ENCODE measurements at places on chromosomes 3 and 15. TPM values are rescaled to one million over a fixed set of nuclear protein-coding genes. Genes with fewer than 3 reads are reported as not detected.

Gene DPPA2
- not detected for total RNA-seq

DNA sequence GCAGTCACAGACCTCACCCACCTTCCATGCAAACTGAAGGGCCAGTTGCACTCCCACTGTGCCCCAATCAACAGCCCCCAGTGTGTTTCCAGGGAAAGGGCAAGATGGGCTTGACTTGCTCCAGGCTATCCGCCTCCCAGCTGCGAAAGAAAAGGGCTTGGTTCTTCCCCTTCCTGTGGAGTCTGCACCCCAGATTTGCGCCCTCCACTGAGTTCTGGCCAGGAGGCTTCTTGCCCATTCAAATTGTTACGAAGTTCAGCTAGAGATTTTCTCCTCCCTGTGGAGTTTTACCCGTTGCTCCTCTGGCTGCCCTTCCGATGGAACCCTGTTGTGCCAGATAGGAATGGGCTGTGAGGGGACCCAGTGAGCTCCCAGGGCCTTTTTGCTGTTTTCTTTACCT, 1096.9 kb upstream of the ALCAM start:
- DNase-seq: no peak

DNA sequence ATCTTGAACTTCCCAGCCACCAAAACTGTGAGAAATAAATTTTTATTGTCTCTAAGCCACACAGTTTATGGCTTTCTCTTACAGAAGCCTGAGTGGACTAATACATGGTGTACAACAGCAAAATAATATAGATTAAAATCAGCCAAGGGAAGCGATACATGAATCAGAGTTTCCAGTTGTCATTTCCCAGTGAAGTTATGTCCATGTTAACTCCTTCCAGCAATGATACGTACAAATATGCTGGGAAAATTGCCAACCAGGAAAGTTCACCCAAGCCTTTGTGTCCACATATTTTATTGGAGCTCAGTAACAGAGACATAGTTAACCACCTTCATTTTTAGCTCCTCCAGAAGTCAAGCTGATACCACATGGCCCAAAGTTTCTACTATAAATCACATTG, 280.9 kb upstream of the KCNMB2 start:
- DNase-seq: no peak

Gene OR5K2
- total RNA-seq: not detected

Gene ABHD6
- total RNA-seq: 4.9 TPM

DNA sequence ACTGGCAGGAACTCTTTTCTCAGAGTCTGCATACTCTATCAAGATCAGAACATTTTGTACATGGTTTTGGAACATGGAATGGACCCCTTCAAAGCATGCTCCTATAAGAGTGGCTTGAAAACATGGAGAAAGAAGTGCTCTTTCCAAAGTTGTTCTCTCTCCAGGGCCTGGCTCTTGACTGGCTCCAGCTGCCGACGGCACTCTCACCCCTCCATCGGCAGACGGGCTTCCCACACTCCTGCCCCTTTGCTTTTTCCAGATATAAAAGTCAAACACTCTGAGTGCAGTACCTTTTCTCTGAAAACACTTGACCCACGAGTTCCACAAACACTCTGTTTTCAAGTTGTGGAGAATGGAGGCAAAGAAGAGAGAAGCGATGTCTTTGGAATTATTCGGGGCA, 72.5 kb upstream of the ONECUT1 start:
- no peak for DNase-seq

DNA sequence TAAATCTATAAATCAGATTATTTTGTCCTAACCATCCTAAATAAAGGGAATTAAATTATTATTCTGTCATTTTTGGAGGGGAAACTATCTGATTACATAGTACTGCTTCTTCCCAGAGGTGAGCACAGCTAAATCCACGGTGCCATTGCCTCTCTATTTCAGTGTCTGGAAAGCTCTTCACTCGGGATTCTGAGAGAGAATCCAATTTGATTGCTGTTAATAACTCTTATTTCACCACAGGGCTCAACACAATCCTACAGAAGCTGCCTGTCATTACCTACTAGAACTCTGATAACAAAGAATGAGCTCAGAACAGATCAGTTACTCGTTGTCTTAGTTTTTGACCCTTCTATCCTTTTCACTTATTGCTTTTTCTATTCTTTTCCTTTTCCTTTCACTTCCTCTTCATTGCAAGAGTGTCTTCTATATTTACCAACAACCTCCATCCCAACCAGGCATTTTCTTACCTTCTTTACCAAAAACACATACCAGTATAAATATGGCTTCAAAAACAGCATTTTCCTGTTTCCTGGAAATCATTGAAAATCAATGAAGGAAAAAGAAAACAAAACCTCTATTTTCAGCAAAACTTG, 30.4 kb downstream of the OXNAD1 start:
- DNase-seq: no peak

DNA sequence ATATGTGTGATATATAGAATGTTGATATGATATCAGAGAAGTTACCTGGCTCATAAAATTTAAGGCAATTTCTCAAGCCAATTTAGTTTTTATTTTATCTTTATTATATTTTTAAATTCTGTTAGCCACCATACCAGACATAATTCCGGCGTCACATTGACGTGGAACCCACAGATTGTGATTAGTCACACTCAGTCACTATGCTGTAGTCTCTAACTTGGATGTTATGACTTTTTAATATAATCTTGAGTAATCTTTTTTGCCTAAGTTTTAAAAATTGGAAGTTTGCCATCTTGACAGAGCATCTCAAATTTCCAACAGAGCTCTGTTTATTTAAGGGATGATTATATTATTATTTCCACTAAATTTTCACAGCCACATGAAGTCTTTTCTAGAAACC, 9.7 kb upstream of the DCLK3 start:
- DNase-seq: no peak

GRCh38 chr3:32347343-32348125, 44.1 kb upstream of the CMTM7 start:
- DNase-seq: no peak

Gene CCR8
- total RNA-seq: not detected

- peak; percentile 21 for DNase-seq
These were observed 146.6 kb downstream of the TBL1XR1 start for GRCh38 chr3:177050501-177051237.

Gene ROPN1B
- total RNA-seq: 0.92 TPM

Gene FBXO45
- total RNA-seq: 12.1 TPM

DNA sequence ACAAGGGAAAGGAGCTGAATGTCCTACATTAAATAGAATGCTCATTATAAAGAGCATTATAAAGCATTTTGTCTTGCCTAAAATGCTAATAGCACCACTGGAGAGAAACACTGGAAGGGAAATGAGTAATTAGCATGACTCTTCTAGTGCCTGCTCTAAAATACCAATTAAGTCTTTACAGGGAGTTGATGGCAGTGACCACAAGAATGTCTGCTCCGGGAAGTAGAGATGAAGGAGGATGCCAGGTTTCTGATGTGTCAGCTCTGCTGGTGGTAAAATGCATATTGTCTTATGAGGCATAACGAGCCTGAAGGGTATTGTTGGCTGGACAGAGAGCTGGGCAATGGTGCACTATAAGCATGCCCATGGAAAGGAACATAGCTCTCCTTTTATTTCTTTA, 49.5 kb downstream of the MYLK start:
- DNase-seq: peak; percentile 16

- no peak for DNase-seq
These were observed 42.7 kb downstream of the TRIM71 start for GRCh38 chr3:32860499-32860898.

- DNase-seq: peak; percentile 31
These were observed 9.9 kb upstream of the CCDC54 start for GRCh38 chr3:107367353-107367752.

- no peak for DNase-seq
These were observed 181.9 kb downstream of the SV2B start for GRCh38 chr15:91281947-91282346.

DNA sequence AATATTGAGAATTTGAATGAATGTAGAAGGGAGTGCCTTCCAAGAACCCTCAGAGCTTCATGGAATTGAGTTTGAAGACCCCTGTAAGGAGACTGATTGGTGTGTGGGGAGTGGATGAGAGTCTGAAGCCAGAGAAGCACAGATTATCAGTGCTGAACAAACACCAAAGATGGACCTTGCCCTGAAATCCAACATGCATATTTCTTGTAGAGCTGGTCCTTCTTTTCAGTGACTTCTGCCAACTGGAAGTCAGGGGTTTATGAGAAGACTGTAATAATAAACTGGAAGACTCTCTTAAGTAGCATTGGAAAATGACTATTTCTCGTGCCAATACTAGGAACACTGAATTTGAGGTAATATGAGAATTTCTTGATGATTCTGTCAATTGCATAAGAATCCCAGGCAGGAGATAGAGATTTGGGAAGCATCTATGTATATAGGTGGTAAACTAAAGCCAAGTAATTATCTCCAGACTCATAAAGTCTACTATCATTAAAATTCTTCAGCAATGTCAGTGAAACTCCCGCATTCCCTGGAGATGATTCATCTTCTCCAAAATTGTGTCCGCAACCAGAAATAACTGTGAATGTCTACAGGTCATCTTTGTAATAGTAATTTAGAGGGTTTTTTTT, 213.8 kb downstream of the IL5RA start:
- no peak for DNase-seq

DNA sequence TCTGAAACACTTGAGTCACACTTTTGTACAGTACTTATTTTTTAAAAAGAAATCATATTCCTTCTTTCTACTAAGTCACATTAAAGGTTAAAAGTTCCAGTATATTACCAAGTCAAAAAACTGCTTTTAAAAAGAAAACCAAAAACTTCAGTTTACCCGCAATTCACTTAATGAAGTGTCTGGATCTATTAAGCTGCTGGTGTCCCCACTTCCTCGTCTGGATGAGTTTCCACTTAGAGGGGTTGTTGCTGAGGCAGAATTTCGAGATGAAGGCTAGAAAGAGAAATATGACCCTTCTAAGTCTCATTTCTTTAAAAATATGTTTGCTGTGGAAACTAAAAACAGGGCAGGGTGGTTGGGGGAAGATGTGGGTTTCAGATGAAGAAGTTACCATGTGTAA, 79.7 kb downstream of the LRRFIP2 start:
- DNase-seq: no peak

DNA sequence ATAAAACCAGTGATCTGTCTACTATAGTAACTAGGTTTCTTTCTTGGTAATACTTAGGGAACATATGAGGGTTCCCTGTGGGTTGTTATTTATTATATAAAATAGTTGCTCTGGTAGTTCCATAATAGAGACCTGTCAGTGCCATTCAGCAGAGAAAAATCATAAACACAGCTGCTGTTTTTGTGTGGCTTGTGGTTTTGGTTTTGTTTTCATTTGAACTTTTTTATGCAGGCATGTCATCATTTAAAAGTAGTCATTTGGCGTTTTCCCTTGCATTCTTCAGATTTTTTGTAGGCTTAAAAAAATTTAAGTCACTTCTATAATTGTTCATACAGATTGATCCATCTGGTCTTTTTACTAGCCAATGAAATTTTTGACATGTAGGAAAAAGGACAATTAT, 47.9 kb downstream of the PIK3CA start:
- no peak for DNase-seq

DNA sequence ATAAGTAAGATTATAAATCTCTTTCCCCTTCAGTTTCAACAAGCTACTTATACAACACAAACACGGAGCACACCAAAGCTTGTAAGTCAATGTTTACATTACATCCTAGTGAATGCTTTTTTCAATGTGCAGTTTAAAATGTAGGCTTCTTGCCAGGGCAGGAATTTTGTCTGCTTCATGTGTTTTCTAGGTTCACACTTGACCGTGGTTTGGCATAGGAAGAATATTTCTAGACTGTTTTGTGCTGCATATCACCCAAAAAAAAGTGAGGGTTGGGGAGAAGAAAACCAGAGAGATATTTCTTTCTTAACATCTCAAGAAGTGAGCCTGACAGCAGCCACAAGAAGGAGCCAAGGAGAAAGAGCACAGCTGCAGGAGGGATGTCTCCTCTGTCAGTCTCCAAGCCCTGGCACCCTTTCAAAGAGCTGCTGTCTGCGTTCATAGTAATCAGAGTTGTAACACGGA, 255.8 kb downstream of the MEIS2 start:
- DNase-seq: no peak

DNA sequence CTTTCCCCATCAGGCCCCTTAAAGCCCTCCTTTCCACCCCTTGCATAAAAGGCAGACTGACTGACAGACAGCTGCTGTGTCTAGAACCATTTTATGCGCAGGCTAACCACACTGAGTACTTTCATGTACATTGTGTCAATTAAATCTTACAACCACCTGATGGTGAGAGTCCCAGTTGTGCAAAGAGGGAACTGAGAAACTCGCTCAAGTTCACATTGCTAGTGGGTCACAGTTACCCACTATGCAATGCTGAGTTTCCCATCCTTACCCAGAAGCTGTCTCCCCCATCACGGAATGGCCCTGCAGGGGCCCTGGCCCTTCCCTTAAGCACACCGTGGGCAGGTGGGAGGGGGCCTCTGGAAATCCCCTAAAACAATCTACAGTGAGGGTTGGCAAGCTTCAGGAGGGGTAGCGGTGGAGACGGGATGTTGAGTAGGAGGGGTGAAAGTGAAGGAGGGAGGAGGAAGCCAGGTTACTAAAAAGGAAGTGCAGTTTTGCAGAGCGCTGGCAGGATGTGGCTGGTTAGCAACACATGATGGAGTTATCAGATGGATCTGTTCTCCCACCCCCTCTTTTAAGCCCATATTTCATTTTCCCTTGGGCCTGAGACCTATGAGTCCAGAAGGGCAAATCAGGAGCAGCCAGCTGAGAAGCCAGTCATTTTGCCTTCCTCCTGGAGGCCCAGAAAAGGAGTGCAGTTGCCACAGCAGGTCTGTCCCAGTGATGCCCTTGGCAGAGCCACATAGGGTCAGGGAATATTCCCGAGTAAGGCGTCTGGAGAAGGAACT, 30.0 kb downstream of the STARD5 start:
- no peak for DNase-seq

Gene GRM2
- 0.81 TPM for total RNA-seq

Gene KPNA1
- total RNA-seq: 76.7 TPM

Gene RCCD1
- total RNA-seq: 42.6 TPM
